GM13977 (cell line): ENCODE measurements at places on chromosomes 11 and 22.

- DNase-seq = no peak
Observed at GRCh38 chr22:32627091-32627490, 152.5 kb downstream of the FBXO7 start.

GRCh38 chr22:31340360-31340759, 5.8 kb downstream of the PATZ1 start:
- DNase-seq = no peak

DNA sequence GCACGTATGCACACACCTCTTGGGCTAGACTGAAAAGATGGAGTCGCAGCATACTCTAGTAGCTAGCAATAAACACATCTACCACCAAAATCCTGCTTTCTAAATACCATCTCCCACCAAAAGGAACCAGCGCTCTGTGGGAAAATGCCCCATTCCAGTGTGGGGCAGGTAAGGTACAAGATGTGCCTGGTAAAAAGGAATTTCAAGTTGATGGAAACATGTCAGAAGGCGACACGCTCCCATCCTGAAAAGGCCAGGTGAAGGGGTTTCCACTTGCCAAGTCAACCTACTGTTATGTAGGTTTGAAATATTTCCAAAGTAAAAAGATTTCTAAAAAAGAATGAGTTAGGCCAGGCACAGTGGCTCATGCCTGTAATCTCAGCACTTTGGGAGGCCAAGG, 8.8 kb downstream of the DGCR2 start:
- no peak for DNase-seq

GRCh38 chr22:39932166-39932565, 28.0 kb upstream of the TMA7B start:
- no peak for DNase-seq

- peak; percentile 80 for DNase-seq
Observed at GRCh38 chr11:67266449-67267187, at the start of gene GRK2. GRK2 (plus strand) TSS chr11:67266473; CDS start chr11:67266700, 227 bp downstream.

GRCh38 chr11:95157824-95158223, 68.2 kb downstream of the ENDOD1 start:
- no peak for DNase-seq

- DNase-seq = no peak
Observed at GRCh38 chr22:37352481-37352880, 70.2 kb downstream of the CYTH4 start.

DNA sequence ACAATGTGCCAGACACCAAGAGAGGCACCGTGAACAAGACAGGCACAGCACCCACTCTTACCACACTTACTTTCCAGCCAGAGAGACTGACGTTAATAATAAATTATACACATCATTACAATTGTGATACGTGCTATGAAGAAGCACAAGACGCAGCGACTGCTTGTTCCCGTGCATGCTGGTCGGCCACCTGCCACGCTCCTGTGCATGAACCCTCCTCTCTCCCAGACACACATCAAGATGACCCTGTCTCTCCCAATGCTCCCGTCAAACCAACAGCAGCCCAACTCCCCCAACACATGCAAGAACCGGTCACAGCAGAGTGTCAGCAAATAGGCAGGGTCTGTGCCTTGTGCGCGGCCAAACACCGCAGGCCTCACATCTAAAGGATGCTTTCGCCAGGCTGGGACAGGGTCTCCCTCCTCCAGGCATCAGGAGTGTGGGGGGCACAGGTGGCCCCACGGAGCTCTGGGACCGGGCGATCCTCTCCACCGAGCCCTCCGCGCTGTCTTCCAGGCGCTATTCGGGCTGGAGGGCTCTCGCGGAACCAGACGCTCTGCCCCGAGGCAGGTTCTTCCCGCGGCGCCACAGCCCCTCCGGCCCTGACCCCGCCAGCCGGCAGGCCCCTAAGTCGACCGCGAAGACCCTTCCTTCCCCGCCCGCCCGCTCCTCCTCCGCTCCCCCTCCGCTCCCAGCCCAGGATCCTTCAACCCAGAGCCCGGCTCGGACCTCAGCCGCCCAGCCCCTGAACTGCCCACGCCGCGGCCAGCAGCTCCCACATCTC, 533 bp downstream of the SERGEF start:
- peak; percentile 39 for DNase-seq

DNA sequence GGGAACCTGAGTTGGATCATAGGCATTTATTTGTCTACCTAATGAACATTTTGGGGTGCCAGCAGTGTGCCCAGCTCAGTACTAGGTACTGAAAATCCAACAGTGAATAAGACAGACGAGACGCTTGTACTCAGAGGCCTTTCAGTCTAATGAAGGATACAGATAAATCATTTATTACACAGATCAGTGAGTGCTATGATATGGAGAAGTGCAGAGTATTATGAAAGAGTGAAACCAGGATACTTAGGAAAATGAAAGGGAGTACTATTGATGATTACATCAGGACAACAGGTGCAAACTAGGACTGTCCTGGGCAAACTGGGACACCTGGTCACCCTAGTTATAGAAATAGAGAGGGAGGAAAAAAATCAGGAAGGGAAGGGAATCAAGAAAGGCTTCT, 207.5 kb upstream of the NCAM1 start:
- no peak for DNase-seq

- DNase-seq = no peak
Observed at GRCh38 chr22:16838073-16838472, 12.9 kb upstream of the XKR3 start.

- DNase-seq = no peak
Observed at GRCh38 chr11:119195680-119196079, 10.4 kb downstream of the NHERF4 start.

GRCh38 chr11:46277622-46278386, at the start of gene CREB3L1:
CREB3L1 (plus strand) TSS chr11:46277662; CDS start chr11:46278112, 450 bp downstream.
- DNase-seq = no peak

DNA sequence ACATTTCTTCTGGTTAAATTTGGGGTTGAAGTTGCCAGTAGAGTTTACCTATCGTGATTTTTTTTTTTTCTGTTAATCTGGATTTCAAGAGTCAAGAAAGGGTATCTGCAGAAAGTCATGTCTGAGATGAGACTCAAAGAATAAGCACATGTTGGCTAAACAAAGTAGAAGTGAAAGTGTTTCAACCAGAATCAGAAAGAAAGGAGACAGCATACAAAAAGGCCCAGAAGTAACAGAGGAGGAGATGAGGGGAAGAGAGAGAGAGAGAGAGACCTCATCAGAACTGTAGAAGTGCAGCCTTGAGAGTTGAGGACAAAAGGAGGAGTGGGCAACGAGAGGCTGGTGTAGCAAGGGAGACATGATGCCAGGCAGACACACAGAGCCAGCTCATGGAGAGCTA, 54.9 kb downstream of the SVIP start:
- peak; percentile 18 for DNase-seq

- DNase-seq = peak; percentile 51
Observed at GRCh38 chr11:6705905-6706535, 22.9 kb upstream of the MRPL17 start.

DNA sequence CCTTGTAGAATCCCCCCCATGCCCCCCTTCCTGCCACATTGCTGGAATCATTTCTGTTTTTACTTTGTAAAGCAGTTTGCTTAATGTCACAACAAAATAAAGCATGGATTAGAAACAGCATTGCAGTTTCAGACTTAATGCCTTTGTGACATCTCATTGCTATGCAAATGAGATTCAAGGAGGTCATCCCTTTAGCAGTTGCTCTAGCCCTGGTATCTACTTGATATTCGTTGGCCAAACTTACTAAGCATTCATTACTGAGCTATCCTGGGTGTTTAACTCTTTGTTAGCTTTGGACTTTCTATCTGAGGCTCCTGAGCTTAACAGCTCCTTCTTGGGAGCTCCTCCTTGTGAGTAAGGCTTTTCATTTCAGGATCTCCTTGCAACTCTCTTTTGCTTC, 16.3 kb downstream of the FAT3 start:
- no peak for DNase-seq

- DNase-seq = no peak
Observed at GRCh38 chr11:97622795-97623194, 1233.0 kb downstream of the JRKL start.

GRCh38 chr22:41974691-41975290, 5.5 kb downstream of the SEPTIN3 start:
- peak; percentile 68 for DNase-seq

DNA sequence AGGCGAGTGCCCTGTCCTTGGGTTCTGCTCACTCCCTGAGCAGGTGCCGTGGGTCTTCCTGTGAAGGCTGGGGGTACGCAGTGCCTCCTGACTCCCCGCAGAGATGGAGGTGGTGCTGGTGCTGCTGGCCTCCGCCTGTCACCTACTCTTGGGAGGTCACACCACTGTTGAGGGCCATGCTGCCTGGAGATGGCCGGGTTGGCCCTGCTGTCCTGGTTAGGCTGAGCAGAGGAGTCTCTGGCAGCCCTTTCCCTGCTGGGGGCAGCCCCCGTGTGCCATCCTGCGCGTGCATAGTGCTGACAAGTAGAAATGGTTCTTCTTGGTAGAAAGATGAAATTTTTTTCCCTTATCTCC, 49.6 kb downstream of the MUC6 start:
- DNase-seq = no peak

DNA sequence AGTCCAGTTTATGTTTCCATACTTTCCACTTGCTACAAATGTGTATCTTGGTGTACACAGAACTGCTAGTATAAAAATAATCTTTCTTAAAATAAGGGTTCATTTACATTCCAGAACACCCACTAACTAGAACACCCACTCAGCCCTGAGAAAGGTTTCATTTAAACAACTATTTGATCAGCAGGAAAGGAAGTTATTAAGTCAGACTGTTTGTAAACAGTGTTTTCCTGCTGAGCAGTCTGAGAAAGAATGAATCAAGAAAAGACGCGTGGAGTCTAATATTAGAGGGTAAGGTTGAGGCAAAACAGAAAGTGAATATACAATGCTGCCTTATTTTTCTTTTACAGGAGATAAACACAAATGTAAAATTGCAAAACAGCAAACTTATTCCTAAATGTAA, 32.7 kb downstream of the NARS2 start:
- peak; percentile 39 for DNase-seq

- DNase-seq = no peak
Observed at GRCh38 chr22:40331706-40332105, 14.6 kb upstream of the ADSL start.

- peak; percentile 70 for DNase-seq
Observed at GRCh38 chr11:122981388-122982264, at the start of gene BSX. BSX (minus strand) TSS chr11:122981834; CDS start chr11:122981671, 163 bp downstream.

- DNase-seq = no peak
Observed at GRCh38 chr11:102097186-102097585, 13.1 kb upstream of the YAP1 start.

GRCh38 chr11:14420223-14420622, 61.2 kb upstream of the RRAS2 start:
- no peak for DNase-seq

- no peak for DNase-seq
Observed at GRCh38 chr11:43130616-43131015, 181.2 kb upstream of the API5 start.

DNA sequence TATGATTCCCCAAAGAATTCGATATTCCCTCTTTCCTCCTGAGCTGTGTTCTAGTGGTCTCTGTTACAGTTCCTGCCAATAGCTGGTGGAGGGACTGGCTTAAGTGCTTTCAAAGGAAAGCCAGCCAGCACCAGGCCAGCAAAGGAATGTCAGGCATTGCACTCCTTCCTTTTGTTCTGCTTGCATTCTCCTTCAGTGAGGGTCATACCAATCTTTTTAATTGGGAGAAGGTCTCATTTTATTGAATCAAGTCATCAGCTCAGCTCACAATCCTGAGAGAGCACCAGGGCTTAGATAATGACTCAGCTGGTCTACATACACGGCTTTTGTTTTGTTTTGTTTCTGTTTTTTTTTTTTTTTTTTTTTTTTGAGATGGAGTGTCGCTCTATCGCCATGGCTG, 222.9 kb downstream of the NAV2 start:
- DNase-seq = no peak

GRCh38 chr11:7673724-7674434, 579 bp upstream of the CYB5R2 start:
- peak; percentile 55 for DNase-seq

DNA sequence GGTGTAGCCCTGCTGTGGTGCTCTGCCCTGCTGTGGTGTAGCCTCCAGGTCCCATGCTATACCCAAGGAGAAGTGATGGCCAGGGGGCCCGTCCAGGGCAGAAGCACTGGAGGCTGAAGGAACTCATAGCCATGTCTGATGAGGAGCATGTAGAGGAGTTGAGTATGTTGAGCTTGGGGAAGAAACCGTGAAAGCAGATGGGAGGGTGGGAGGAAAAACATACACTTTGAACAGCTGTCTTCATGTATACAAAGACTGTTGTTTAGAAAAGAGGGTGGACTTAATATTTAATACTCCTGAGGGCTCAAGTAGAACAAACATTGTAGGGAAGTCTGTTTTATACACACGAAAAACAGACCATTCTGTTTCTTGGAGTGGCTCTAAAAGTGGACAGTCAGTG, 26.6 kb upstream of the TTC12 start:
- no peak for DNase-seq

DNA sequence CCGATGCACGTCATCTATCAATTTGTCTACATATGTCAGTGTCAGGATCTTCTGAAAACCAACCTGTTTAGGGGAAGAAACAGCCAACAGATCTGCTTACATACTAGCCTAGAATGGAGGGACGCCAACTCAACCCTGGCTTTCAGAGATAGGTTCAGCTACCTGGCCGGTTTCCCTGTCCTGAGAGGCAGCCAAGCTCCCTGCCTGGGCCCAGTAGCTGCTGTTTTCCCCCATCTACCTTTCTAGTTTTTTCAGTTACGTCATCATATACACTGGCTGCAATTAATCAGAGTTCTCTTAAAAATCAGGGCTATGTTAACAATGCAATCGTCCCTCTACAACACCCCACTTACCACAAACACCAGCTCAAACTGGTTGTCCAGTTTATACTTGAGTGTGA, 1.0 kb downstream of the SRPRA start:
- no peak for DNase-seq

- DNase-seq = no peak
Observed at GRCh38 chr11:93766504-93766903, 17.6 kb upstream of the MED17 start.

GRCh38 chr11:35464308-35464707, 45.0 kb upstream of the SLC1A2 start:
- no peak for DNase-seq

GRCh38 chr22:50665212-50665611, 7.4 kb upstream of the SHANK3 start:
- DNase-seq = no peak

DNA sequence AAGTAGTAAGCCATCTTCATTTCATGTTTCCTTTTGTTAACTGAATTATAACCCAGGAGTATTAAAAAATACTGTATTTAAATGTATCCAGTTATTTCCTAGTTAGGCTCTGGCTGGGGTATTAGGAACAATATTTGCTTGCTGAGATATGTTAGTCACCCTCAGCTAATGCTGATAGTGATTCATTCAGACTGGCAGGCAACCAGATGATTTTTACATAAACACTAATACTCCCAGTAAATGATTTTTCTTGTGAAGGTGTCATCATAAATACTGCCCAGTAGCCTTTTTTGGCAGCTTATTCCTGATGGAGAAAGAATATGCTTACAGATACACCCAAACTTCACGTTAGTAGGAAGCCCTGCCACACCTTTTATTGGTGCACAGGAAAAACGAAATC, 8.1 kb downstream of the YWHAH start:
- DNase-seq = no peak

DNA sequence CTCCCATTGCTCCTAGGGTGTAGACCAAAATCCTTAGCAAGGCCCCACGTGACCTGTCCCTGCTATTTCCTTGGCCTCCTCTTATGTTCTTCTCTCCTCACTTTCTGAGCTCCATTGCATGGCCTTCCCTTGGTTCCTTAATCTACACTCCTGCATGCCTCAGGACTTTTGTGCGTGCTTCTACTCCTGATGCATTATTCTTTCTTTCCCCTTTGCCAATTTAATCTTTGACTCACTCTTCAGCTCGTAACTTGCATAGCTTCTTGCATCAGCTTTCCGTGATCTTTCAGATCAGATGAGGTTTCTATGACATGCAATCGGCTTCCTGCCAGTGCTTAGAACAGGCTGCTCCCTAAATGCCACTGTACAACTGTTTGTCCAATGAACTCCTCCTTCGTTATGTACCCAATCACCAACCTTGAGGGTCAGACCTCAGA, 261.6 kb upstream of the CADM1 start:
- DNase-seq = no peak
